Activated T-cell treated with anti-CD3 and anti-CD28 coated beads, Interleukin-2, amount 50 U/mL, for 1 hour (primary cell): ENCODE measurements at places on chromosomes 3 and 15.
A peak's percentile ranks its signal among the peaks of the same experiment; 100 is the strongest.

GRCh38 chr3:179026636-179027035 lies 45.0 kb downstream of the ZMAT3 start:
- DNase-seq: no peak

GRCh38 chr3:183288117-183288516 lies 35.1 kb downstream of the B3GNT5 start:
- DNase-seq: no peak

- DNase-seq: no peak
Measured at GRCh38 chr3:58205981-58206380, 4.8 kb downstream of the DNASE1L3 start.

GRCh38 chr3:6542795-6543194 lies 318.1 kb upstream of the GRM7 start:
- DNase-seq: no peak

DNA sequence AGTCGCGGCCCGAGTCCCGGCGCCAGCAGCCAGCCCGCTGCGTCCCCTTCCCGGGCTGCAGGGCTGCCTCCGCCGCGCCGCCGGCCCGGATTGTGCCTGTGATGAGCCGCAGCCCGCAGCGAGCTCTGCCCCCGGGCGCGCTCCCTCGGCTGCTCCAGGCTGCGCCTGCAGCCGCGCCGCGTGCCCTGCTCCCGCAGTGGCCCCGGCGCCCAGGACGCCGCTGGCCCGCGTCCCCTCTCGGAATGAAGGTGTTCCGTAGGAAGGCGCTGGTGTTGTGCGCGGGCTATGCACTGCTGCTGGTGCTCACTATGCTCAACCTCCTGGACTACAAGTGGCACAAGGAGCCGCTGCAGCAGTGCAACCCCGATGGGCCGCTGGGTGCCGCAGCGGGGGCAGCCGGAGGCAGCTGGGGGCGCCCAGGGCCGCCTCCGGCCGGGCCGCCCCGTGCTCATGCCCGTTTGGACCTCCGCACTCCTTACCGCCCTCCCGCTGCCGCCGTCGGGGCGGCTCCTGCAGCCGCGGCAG lies 1.2 kb downstream of the CHST2 start:
- peak; percentile 64 for DNase-seq
